ENCODE measurements at places on chromosomes 16 and 17. TPM values are rescaled to one million over a fixed set of nuclear protein-coding genes. Genes with fewer than 3 reads are reported as not detected.

KRTAP9-2 gene
- not detected for polyA plus RNA-seq

VAMP2 gene
- polyA plus RNA-seq = 60.6 TPM

ABCA6 gene
- polyA plus RNA-seq = not detected

TBC1D26 gene
- polyA plus RNA-seq = not detected

WNK4 gene
- polyA plus RNA-seq = not detected

ABCA10 gene
- not detected for polyA plus RNA-seq

CSNK1D gene
- 56.9 TPM for polyA plus RNA-seq

CACNG5 gene
- not detected for polyA plus RNA-seq

FNDC8 gene
- not detected for polyA plus RNA-seq

DNA sequence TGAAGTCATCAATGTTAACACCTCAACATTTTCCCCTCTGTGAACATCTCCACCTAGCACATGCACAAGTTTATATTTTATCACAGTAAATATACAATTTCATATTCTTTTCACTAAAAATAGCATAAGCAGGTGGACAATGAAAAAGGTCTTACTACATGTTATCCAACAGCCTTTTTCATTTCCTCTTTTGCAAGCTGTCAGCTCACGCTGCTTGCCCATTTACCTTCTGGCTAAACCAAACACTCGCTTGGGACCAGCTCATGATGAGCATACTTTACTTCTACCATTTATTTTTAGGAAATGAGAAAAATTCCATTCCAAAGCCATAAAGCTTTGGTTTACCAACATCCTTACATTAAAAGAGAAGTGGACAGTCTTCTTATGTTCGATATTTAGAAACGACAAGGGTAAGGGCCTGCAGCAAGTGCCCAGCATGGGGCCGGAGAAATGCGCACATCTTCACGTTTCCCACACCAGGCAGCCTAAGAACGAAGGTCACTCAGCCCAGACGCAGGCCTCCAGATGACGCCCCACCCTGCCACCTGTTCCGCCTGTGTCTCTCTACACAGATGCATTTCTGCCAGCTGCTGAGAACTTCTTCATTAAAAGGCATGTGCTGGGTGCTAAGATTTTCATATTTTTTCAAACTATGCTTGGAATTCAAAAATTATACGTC, 13.9 kb downstream of the SNN start:
- DNase-seq = peak; percentile 78
- peak overlapping the region; percentile 94 for H3K27ac ChIP-seq
- H3K4me1 ChIP-seq = peaks cover 90% of the 10 kb centered on the region
- H3K27me3 ChIP-seq = no peaks in the 10 kb centered on the region
- no peaks in the 10 kb centered on the region for H3K36me3 ChIP-seq
- peak overlapping the region; percentile 74 for H3K4me3 ChIP-seq

DNA sequence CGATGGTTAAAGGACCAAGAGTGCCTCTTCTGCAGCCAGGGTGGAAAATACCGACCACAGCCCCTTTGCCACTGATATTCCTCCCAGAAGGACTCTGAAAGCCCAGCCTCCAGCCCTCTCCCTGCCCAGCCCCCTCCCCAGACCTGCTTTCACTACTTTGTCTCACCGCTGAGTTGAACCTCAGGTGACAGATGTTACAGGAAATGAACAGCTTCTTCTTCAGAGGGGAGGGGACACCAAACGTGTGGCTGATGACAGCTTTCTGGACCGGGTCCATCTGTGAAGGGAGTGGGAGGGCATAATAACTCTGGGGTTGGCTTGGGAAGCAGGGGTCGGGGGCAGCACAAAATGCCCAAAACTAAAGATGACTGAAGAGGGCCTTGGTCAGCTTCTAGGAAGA, 14.2 kb downstream of the NKIRAS2 start:
- H3K4me3 ChIP-seq = no peak overlapping the region
- H3K36me3 ChIP-seq = no peaks in the 10 kb centered on the region
- no peak overlapping the region for H3K27ac ChIP-seq
- no peaks in the 10 kb centered on the region for H3K4me1 ChIP-seq
- H3K27me3 ChIP-seq = peaks cover 14% of the 10 kb centered on the region
- DNase-seq = no peak

DNA sequence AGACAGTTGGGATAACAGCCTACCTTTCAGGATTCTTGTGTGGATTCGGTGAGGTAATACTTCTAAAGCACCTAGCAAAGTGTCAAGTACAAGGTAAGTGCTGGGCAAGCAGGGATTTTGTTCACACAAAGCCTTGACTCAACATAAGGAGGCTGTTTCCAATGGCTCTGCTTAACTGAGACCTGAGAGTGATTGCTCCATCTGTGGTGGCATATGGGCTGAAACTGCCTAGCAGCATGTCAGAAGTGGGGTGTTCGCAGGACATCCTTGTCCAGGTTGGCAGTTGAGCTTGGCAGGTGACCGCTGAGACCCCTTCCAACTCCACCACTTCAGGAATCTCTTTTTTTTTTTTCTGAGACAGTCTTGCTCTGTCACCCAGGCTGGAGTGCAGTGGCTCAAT, 19.8 kb downstream of the IL4R start:
- no peak overlapping the region for H3K27ac ChIP-seq
- H3K36me3 ChIP-seq = peaks cover 50% of the 10 kb centered on the region
- DNase-seq = no peak
- H3K27me3 ChIP-seq = no peaks in the 10 kb centered on the region
- H3K4me3 ChIP-seq = no peak overlapping the region

DNA sequence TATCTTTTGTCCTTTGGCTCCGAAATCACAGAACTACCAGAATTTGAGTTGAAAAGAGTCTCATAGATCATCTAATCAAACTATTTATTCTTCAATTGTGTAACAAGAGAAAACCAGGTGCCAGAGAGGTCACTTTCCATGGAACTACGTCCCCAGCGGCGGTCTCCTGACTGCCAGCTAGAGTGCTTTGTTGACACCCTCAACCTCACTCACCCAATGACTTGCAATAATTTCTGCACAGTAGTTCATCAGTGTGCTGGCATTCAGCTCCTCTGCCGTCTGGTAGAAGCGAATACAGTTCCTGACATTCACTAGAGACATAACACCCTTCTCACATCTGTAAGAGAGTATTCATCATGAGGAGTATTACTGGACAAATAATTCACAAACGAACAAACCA, 54.2 kb downstream of the ANKFY1 start:
- H3K36me3 ChIP-seq = peaks cover 24% of the 10 kb centered on the region
- H3K4me1 ChIP-seq = peaks cover 8% of the 10 kb centered on the region
- no peak overlapping the region for H3K27ac ChIP-seq

DNA sequence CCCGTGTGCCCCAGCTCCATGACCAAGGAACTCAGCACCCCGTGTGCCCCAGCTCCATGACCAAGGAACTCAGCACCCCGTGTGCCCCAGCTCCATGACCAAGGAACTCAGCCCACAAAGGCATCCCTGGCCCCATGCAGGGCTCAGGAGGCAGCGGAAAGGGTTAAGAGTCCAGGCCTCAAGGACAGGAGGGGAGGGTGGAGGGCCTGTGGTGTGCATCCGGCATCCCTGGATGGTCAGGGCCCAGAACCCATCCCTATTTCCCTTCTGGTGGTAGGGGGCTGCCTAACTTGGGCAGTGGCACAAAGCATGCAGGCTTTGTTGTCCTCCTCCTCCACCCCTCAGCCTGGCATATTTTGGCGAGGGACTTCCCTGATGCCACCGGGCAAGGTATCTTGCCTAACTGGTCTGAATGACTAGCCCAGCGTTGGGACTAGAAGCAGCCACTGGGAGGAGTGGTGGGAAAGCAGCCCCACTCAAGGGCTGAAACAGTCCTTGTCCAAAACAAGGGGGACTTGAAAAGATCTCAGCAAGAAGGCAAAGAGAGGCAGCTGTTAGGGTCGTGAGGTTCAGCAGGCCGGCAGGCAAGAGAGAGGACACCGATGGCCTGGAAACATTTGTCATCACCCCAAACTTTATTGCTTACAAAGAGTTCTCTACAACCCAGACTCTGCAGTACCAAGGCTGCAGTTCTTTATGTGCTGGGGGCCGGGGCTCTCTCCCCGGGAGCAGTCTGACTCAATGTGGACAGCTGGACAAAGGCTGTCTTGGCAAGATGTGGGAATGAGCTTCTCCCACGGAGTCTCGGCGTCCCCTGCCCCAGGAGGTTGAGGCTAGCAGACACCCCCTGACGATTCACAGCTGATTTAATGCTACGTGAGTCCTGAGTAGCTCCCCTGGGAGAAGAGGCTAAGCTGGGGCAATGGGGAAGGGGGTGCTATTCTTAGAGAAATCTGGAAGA, 902 bp upstream of the SPATA32 start:
- no peak for DNase-seq
- H3K4me1 ChIP-seq = peaks cover 27% of the 10 kb centered on the region
- H3K4me3 ChIP-seq = peak overlapping the region; percentile 82
- peak overlapping the region; percentile 77 for H3K27ac ChIP-seq
- H3K36me3 ChIP-seq = peaks cover 8% of the 10 kb centered on the region
- no peaks in the 10 kb centered on the region for H3K27me3 ChIP-seq

DNA sequence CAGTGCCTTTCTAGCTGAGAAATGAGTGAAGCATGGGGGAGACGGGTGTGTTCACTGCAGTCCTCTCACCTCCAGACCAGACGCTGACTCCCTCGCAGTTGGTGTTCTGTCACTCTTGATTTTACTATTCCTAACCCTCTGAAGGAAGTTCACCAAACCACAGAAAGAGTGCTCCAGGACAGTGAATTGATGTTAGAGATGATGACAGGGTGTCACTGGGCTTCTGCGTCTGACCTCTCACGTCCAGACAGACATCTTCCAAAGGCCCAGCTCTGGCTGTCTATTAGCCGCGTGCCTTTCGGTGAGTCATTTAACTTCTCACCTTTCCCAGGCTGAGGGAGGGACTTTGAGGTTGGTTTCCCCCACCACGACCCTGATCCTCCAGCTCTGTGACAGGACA, 8.2 kb downstream of the CRAMP1 start:
- no peaks in the 10 kb centered on the region for H3K36me3 ChIP-seq
- no peak for DNase-seq
- peaks cover 54% of the 10 kb centered on the region for H3K4me1 ChIP-seq
- H3K27me3 ChIP-seq = no peaks in the 10 kb centered on the region
- H3K27ac ChIP-seq = no peak overlapping the region
- no peak overlapping the region for H3K4me3 ChIP-seq

DNA sequence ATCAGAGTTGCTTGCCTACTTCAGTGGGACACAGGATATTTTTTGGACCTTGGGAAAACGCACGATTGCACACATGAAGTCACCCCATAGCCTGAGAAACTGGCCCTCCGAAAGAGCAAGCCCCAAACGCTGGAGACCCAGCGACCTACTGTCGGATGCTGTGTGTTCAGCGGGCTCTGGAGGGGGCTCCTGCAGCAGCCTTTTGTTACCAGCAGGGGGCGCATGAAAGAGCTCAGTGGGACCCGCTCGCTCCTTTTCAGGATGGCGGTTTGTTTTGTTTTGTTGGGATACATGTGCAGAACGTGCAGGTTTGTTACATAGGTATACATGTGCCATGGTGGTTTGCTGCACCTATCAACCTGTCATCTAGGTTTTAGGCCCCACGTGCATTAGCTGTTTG, 28.4 kb downstream of the MYH3 start:
- H3K4me1 ChIP-seq = peaks cover 7% of the 10 kb centered on the region
- peaks cover 7% of the 10 kb centered on the region for H3K36me3 ChIP-seq
- DNase-seq = no peak
- no peaks in the 10 kb centered on the region for H3K27me3 ChIP-seq

DNA sequence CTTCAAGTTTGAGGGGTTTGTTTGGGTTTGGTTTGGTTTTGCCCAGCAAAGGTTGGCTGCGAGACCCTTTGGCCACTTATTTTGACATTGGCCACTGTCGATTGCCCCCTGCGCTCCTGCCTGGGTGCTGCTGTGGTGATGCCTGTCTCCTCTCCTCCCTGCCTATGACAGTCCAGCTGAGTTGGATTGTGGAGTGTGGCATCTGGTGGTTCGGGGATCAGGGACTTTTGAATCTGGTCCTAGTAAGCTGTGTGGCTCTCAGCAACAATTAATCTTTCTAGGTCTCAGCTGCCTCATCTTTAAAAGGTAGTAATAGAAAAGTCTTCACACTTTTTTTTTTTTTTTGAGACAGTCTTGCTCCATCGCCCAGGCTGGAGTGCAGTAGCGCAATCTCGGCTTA, 27.1 kb downstream of the CDK5RAP3 start:
- DNase-seq = no peak
- peaks cover 7% of the 10 kb centered on the region for H3K4me1 ChIP-seq
- peaks cover 9% of the 10 kb centered on the region for H3K27me3 ChIP-seq
- H3K36me3 ChIP-seq = no peaks in the 10 kb centered on the region
- H3K4me3 ChIP-seq = no peak overlapping the region

GRCh38 chr16:592518-593306, 2.8 kb downstream of the RAB40C start:
- no peak for DNase-seq

GRCh38 chr16:88790312-88791211, 5.5 kb upstream of the PIEZO1 start:
- H3K36me3 ChIP-seq = no peaks in the 10 kb centered on the region
- no peaks in the 10 kb centered on the region for H3K27me3 ChIP-seq
- DNase-seq = no peak
- H3K4me3 ChIP-seq = peak overlapping the region; percentile 85
- H3K27ac ChIP-seq = no peak overlapping the region

DNA sequence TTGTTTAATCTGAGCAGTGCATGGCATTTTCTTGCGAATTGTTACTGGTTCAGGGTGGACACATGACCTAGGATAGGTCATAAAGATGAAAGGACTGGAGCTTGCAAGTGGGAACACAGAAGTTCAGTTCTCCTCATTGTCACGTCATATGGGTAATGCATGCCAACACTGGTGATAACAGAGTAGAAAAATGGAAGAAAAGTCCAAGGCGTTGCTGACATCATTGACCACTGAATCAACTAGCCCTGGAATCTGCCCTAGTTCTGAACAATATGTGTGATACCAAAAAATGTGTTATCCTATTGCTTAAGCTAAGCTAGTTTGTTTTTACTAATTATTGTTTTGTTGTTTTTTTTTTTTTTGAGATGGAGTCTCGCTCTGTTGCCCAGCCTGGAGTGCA, 234.2 kb upstream of the MAF start:
- H3K27ac ChIP-seq = no peak overlapping the region
- H3K4me3 ChIP-seq = no peak overlapping the region
- no peak for DNase-seq
- no peaks in the 10 kb centered on the region for H3K27me3 ChIP-seq

GRCh38 chr16:31071861-31072260, 2.2 kb downstream of the ZNF668 start:
- H3K27ac ChIP-seq = peak overlapping the region; percentile 80
- H3K4me1 ChIP-seq = peaks cover 48% of the 10 kb centered on the region

DNA sequence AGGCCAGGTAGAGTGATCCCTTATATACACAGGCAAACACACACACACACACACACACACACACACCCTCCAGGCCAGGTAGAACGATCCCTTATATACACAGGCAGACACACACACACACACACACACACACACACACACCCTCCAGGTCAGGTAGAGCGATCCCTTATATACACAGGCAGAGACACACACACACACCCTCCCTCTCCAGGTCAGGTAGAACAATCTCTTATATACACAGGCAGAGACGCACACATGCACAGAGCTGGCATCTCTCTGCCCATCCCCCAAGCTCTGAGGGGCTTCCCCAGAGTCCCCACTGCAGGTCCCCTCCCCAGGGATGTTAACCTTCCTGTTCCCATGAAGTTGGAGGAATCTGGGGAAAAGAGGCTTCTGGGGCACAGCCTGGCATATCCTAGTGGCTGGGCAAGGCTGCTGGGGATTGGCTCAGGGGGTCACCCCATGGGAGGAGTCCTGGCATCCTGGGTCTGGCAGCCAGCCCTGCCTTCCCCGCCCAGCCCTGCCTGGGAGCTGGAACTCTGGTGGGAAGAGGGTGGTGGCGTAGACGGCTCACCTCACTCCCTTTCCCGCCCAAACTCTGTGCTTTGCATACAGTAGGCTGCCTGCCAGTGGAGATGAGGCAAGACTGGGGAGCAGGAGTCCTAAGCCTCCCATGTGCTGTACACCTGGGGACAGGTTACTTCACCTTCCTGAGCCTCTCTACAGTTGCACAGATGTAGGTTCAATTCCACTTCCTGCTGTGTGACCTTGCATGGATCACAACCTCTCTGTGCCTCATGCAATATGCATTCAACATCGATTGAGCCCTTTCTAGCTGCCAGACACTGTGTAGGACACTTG, 41.8 kb downstream of the TEKT5 start:
- no peak overlapping the region for H3K4me3 ChIP-seq
- no peak overlapping the region for H3K27ac ChIP-seq
- no peaks in the 10 kb centered on the region for H3K27me3 ChIP-seq
